ENCODE measurements at places on chromosomes 3 and 15. TPM values are rescaled to one million over a fixed set of nuclear protein-coding genes. Genes with fewer than 3 reads are reported as not detected.

PRR20G gene
- not detected for total RNA-seq

DNA sequence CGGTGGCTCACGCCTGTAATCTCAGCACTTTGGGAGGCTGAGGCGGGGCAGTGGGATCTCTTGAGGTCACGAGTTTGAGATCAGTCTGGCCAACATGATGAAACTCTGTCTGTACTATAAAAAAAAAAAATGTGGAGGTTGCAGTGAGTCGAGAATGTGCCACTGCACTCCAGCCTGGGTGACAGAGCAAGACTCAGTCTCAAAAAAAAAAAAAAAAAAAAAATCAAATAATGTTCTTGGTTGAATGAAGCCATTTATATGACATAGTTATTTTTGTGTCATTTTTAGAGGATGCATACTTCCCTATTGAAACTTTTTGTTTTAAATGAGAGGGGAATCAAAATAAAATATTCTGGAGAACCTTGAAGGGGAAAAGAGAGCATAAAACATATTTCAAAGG, 3.1 kb downstream of the HMCES start:
- DNase-seq = no peak

- no peak for DNase-seq
Measured at GRCh38 chr15:62912808-62913207, 129.7 kb upstream of the TPM1 start.

DNA sequence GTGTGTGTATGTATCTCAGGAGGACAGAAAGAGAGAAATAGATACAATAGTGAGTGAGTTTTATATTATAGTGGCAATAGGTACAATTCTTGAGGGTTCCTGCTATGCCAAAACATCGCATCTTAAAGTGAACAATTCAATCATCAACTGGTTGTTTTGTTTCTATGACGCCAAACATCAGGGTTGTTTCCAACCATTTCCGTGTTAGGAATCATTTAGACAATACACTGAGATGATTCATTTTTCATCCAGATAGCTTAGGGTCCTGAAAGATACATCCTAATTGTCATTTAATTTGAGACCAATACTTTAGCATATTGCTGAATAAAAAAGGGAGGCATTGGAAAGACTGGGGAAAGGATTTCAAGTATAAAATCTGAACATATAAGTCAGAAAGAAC, 472.2 kb downstream of the MCTP2 start:
- DNase-seq = no peak

TRIM71 gene
- not detected for total RNA-seq

DNA sequence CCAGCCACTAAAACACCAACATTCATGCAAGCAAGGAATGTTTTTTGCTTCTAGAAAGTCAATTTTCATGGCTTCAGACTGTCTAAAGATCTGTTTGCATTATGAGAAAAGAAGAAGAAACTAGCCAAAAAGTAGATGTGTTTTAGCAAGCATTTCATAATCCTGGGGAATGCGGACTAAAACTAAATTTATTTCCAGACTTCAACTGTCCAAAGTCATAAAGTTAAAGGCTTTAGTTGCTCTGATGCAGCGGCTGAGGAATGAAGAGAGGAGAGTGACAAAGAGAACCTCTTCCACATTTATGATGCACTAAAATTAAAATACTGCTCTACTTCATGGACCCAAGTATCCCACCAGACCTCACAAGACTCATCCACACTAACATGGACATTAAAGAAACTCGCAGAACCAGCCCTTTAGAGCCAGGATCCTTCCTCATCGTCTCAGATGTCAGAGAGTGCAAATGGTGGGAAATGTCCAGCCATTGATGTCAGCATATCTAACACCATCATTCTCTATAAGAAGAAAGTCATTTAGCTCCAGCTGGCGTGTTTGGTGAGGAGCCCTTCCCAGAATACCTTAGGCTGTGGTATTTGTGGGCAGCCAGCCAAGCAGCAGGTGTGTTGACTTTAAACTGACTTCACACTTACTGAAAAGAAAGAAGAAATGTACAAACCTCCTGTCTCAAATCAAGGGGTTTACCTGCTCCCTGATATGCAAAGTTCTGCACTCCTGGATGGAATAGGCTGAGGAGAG, 17.4 kb downstream of the FYCO1 start:
- DNase-seq = no peak

DNA sequence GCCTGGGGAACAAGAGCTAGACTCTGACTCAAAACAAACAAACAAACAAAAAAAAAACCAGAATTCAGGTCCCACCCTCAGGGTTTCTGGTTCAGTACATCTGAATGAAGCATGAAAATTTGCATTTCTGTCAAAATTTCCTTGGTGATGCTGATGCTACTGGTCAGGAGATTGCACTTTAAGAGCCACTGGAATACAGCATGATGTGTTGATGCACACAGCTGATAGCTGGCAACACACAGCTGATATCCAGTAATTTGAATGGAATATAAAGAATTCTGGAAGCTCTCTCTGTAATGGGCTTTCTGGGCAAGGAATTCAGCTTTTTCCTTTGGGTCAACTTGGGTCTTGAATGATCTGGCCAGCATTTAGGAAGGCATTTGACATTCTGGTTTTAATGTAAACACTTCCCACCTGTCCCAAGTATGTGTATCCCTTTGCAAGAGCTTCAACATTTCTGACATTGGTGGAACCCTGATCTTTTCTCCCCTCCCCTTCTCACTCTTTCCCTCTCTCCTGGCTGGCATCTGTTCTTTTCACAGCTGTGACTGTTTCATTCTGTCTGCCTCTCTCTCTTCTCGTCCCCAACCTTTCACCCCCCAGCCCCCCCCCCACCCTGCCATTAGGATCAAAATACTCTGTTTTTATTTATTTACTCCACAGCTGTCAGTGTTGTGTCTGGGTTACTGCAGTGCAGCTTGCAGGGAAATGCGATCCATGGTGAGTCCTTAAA, 189.5 kb downstream of the TPRG1 start:
- no peak for DNase-seq

DNA sequence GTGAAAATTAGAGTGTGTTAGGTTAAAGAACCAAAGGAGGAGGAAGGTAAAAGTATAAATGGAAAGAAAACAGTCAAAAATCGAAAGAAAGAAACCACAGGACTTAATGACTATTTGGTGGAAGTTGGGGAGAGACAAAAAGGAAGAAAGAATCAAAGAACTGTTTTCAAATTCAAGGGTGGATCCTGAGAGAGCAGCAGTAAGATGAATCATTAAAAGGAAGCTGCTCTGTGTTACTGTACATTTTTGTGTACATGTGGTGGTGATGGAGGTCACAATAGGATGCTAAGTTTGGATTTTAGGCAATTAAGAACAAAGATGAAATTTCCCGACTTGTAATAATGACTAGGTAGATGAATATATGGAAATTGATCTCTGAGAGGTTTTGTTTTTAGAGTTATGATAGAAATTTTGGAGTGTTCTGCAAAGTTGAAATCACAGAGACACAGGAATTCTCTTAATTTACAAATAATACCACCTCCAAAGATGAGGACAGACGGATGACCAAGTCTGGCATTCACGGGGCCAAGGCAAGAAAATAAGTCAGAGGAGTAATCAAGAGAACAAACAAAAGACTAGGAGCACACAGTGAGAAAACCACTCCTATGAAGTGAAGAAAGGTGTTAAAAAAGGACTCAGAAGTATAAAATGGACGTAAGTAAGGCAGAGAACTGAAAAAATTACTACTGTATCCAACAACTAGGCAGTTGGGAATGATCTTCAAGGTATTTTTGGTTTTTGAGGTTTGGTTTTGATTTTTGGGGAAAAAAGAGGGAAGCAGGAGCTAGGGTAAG, 7.1 kb downstream of the DHX36 start:
- DNase-seq = no peak

DNA sequence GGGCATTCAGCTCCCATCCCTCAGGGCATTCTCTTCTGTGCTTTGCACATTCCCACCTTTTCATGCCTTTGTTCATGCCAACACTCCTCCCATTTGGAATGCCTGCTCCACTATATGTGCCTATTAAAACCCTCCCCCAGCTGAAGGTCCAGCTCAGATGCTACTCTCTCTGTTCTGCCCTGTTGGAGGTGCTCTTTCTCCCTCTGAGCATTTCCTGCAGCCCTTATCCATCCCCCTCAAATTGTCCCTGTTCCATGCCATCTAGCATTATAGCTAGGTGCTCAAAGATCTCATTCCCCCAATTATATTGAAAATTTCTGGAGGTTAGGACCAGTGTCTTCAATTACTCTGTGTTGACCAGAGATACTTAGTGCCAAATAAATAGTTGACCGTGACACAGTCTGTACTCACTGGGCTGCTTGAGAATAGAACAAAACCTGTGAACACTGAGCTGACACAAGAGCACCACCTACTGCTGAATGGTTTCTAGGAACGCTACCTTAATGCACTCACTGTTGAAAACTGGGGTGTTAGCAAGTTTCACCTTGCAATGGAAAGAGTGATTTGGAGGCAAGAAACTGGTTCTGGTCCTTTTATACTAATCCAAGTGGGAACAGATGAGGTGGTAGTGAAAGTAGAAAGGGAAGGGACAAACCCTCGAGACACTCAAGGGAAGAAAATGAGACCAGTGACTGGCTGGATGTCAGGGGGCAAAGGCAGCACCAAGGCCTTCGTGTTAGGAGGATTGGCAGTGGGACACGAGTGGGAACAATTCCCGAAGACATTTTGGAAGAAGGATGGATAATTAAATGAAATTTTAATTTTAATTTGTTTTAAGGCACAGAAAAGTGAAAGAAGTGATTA, 289.8 kb upstream of the ROPN1 start:
- no peak for DNase-seq

GOLGA8O gene
- total RNA-seq = 1.6 TPM

DNA sequence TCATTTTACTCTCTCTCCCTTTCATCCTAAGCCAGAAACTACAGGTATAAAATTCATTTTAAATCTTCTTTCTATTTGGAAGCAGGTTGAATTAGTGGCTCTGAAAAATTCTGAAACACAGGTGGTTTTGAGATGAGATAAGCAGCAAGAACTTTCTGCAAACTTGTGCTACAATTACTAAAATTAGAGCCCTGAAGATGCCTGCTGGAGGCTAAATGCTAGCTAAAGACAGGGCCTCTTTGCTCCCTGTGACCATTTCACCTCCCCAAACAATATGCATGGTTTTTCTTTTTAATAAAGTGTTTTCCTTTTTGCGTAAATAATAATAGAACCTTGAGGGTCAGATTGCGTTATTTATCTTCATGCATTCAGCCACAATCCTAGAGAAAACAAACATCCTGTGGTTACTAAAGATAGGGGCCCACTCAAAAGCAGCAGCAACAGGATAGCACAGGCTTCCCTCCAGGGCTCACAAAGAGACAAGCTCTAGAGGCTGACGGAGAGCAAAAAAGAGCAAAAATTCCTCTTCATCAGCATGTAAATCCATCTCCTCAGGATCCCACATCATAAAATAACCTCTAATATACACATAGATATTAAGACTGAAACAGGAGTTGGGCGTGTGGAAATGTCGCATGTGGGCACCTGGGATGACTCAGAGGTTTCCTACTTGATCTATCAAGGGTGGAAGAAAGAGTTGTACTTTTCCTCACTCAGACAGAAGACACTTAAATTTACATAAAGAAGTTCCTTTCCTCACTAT, 26.5 kb upstream of the CP start:
- no peak for DNase-seq

IQCH gene
- total RNA-seq = 0.53 TPM

SEMA7A gene
- 1.8 TPM for total RNA-seq

Measured in left cardiac atrium (tissue), 4 donors.